ENCODE measurements at places on chromosomes 4 and X.
A peak's percentile ranks its signal among the peaks of the same experiment; 100 is the strongest.

DNA sequence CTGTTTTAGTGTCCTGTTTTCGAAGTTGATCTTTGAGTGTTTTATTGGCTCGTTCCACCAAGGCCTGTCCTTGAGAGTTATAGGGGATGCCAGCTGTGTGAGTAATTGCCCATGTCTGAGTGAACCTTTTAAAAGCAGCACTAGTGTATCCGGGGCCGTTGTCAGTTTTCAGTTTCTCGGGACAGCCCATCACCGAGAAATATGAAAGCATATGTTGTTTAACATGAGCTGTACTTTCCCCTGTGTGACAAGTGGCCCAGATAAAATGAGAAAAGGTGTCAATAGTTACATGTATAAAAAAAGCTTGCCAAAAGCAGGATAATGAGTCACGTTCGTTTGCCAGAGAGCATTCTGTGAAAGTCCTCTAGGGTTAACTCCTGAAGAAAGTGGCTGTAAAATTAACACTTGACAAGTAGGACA lies 48.6 kb upstream of the RASSF6 start:
- H3K27ac ChIP-seq: peak overlapping the region; percentile 70
- H3K27me3 ChIP-seq: no peaks in the 10 kb centered on the region
- peaks cover 20% of the 10 kb centered on the region for H3K4me1 ChIP-seq
- H3K36me3 ChIP-seq: no peaks in the 10 kb centered on the region
- no peak for DNase-seq

DNA sequence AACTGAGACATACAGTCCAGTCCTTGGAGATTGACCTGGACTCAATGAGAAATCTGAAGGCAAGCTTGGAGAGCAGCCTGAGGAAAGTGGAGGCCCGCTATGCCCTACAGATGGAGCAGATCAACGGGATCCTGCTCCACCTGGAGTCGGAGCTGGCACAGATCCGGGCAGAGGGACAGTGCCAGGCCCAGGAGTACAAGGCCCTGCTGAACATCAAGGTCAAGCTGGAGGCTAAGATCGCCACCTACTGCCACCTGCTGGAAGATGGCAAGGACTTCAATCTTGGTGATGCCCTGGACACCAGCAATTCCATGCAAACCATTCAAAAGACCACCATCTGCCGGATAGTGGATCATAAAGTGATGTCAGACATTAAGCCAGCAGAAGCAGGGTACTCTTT lies 20.4 kb upstream of the FRMPD3 start:
- H3K4me3 ChIP-seq: no peak overlapping the region
- no peaks in the 10 kb centered on the region for H3K36me3 ChIP-seq
- no peak overlapping the region for H3K27ac ChIP-seq
- no peak for DNase-seq
- no peaks in the 10 kb centered on the region for H3K4me1 ChIP-seq
- peaks cover 6% of the 10 kb centered on the region for H3K27me3 ChIP-seq

- no peak overlapping the region for H3K4me3 ChIP-seq
- H3K4me1 ChIP-seq: no peaks in the 10 kb centered on the region
- no peaks in the 10 kb centered on the region for H3K36me3 ChIP-seq
- no peaks in the 10 kb centered on the region for H3K27me3 ChIP-seq
These were observed 161.8 kb upstream of the PCDH18 start for GRCh38 chr4:137694138-137694537.

DNA sequence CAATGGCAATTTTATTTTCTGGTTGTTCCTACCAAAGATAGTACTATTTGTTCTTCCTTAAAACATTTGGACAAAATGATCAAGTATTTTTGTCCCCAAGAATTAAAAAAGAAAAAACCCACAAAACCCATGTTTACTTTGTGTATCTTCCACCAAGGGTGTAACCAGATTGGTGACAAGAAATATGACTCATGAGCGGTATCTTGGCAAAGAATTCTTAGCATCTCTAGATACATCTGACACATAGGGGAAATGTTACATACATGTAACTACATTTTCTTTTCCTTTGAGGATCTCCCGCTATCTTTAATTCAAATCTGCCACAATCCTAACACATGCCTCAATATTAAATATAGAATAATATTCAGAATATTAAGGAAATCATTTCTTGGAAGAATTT lies 78.7 kb downstream of the WDFY3 start:
- no peak overlapping the region for H3K27ac ChIP-seq
- no peaks in the 10 kb centered on the region for H3K27me3 ChIP-seq
- DNase-seq: no peak
- H3K36me3 ChIP-seq: peaks cover 4% of the 10 kb centered on the region
- no peaks in the 10 kb centered on the region for H3K4me1 ChIP-seq
- H3K4me3 ChIP-seq: no peak overlapping the region

GRCh38 chr4:12409507-12410190 lies 981.0 kb upstream of the HS3ST1 start:
- DNase-seq: no peak
- no peak overlapping the region for H3K4me3 ChIP-seq
- H3K4me1 ChIP-seq: no peaks in the 10 kb centered on the region
- no peaks in the 10 kb centered on the region for H3K27me3 ChIP-seq
- H3K27ac ChIP-seq: no peak overlapping the region
